ENCODE measurements at places on chromosomes 13 and 19.

- DNase-seq, result no peak
Measured at GRCh38 chr13:30569901-30570576, 47.7 kb upstream of the USPL1 start.

- no peak for DNase-seq
Measured at GRCh38 chr13:74747186-74747955, 613.2 kb upstream of the KLF12 start.

DNA sequence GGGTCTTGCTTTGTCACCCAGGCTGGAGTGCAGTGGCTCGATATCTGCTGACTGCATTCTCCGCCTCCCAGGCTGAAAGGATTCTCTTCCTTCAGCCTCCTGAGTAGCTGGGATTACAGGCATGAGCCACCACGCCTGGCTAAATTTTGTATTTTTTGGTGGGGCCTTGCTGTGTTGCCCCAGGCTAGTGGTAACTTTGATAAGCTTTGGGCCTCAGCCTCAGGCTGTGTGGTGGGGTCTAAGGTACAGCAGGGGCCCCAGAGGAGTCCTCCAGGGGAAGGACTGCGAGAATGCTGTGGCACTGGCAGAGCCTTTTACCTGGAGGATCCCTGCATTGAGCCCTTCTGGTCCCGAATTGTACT, 7.2 kb downstream of the DOT1L start:
- no peak for DNase-seq

- DNase-seq, result no peak
Measured at GRCh38 chr19:46466536-46467196, 4.7 kb downstream of the PNMA8A start.

- DNase-seq, result no peak
Measured at GRCh38 chr13:109789262-109789661, 2.9 kb upstream of the IRS2 start.

DNA sequence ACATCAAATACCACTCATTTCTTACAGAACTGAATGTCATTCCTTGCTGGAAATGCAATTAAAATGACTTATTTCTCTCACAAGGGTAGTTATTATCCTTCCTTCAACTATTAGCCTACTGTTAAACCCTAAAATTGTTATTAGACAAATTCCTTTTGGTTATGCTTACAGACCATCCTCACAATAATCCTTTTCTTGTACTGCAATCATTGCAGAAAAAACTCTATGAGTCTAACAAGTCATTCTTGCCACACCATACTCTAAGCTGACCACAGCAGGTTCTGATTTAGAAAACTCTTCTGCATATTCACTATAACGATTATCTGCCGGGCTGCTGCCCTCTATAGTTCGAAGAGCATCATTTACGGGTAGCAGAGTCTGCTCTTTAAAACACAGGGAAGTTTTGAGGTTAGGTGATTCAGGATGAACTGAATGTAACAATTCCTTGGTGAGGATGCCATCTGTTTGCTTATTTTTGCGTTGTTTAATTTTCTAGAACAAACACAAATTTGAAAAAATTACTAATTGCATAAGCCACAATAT, 38.2 kb downstream of the MTMR6 start:
- DNase-seq, result no peak

DNA sequence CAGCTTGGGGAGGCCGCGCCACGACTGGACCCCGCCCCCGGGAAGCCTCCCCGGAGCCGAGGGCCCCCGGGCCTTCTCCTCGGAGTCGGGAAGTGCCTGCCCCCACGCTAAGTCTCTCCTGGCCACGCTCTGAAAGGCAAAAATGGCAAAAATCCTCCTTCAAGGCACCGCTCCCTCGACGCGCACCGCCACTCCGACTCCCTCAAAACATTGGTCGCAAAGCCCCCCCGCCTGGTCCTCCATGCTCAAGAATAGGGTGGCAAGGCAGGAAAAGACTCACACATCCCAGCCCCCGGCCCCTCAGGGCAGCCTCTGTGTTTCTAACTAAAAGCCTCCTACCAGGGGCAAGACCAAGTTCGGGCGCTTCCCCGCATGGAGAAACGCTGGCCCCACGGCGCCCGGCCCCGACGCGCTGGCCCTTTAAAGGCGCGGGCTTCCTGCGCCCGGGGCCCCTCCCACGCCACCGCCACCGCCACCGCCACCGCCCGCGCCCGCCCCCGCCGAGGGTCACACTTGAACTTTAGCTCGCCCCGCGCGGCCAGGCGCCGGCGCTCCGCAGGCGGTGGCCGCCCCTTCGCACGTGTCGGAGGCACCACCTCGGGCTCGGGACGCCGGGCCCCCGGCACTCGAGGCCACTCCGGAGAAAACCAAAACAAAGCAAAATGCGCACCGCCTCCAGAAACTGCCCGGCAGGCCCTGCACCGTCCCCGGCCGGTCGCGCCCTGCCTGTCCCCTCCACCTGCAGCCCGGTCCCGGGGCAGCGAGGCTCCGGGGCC, 1.9 kb downstream of the FOXO1 start:
- peak; percentile 48 for DNase-seq

DNA sequence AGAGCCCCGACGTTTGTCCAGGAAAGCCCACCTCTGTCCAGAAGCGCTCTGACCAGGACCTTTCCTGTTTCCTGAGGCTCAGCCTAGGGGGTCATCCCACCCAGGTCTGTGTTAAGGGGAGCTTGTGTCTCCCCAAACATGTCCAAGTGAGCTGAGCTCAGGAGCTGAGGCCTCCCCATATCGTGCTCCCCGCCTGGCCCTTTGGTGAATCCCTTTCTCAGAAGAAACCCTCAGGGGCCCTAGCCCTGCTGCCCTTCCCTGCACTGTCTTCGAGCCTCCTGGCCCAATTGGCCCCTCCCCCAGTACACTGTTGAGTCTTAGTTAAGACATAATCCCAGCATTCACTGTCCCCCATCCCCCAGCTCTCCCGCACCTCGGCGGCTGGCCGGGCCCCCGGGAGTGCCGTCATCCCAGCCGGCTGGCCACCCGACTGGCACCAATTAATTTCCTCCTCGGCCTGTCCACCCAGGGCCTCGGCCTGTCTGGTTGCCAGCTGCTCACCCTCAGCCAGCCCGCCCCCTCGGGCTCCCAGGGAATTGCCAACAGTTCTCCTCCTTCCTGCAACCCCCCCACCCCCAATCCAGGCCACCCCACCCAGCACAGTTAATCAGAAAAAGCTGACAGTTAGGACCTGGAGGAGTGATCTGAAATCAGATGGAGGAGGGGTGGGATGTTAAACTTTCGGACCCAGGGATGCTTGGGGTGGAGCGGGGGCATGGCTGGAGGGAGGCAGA, 13.6 kb downstream of the IER2 start:
- peak; percentile 21 for DNase-seq

GRCh38 chr19:6608940-6609339, 18.0 kb upstream of the CD70 start:
- DNase-seq, result no peak

- DNase-seq, result no peak
Measured at GRCh38 chr19:57267291-57267690, 13.0 kb upstream of the ZNF460 start.

GRCh38 chr19:18385675-18386542, at the start of gene GDF15:
GDF15 (plus strand) TSS chr19:18386158; CDS start chr19:18386190, 32 bp downstream.
- peak; percentile 16 for DNase-seq

- DNase-seq, result peak; percentile 84
Measured at GRCh38 chr19:41570639-41571112, 5.3 kb upstream of the CEACAM21 start.

- DNase-seq, result no peak
Measured at GRCh38 chr13:75416327-75417011, 65.5 kb downstream of the TBC1D4 start.

- DNase-seq, result no peak
Measured at GRCh38 chr13:66111628-66112027, 1118.5 kb downstream of the PCDH9 start.

- DNase-seq, result no peak
Measured at GRCh38 chr19:3336351-3336679, 30.1 kb upstream of the NFIC start.

GRCh38 chr19:1978346-1978894, 37.1 kb downstream of the BTBD2 start:
- no peak for DNase-seq

DNA sequence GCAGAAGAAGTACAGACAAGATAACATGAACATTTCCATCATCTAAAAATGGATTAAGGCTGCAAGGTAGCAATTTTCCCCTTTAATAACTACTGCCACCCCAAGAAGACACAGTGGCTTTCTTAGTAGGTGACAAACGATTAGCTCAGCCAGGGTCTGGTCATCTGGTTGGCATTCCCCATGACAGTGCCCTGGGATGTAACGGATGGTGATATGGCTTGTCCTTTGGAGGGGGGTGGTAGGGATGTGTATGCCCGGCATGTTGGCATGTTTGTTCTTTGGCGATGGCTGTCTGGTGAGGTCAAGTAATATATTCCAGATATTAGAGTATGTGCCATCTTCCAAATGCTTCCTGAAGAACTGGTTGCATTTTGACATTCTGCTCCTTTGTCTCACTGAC, 135.6 kb upstream of the ZNF536 start:
- no peak for DNase-seq

- DNase-seq, result no peak
Measured at GRCh38 chr13:106361621-106362020, 173.8 kb downstream of the EFNB2 start.

- no peak for DNase-seq
Measured at GRCh38 chr13:42644841-42645240, 70.9 kb downstream of the TNFSF11 start.

DNA sequence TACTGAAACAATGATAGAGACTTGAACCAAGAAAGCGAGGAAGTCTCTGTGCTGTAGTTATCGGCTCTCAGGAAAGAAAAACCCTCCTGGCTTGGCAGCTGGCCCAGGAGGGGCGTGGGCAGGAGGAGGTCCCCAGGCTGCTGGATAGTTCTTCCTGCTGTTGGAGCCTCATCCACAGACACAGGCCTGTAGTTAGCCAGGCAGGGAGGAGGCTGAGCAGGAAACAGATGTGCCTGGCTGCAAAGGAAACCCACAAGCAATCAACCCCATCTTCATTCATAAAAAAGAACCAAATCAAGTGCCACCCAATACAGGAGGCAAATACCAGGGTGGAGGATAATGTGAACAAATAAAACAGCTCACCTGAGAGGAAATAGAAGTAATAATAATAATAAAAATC, 86.2 kb downstream of the IRS2 start:
- DNase-seq, result no peak

GRCh38 chr19:47002106-47002766, 17.4 kb upstream of the NPAS1 start:
- DNase-seq, result no peak

DNA sequence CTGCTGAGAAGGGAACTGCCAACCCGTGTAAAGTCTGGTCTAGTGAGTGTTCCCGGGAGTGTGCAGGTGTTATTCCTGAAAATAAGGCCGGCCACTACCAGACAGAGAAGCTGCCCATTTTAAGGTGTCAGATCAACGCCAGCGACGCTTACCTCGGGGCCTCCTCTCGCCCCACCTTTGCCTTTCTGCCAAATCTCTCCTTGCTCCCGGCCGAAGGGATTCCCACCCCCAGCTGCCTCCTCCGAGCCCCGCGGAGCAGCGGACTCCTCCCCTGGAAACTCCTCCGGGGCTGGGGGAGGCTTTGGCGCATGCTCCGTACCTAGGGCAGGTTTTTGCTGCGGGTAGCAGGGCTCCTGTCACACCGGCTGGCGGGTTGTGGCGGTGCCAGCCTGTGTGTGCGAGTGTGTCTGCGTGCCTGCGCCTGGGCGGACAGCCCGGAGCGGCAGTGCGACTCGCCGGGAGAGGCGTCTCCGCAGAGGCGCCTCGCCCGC, at the start of gene HS6ST3:
HS6ST3 (plus strand) TSS at position 359 of the 491 bp plus-strand sequence.
- DNase-seq, result no peak

DNA sequence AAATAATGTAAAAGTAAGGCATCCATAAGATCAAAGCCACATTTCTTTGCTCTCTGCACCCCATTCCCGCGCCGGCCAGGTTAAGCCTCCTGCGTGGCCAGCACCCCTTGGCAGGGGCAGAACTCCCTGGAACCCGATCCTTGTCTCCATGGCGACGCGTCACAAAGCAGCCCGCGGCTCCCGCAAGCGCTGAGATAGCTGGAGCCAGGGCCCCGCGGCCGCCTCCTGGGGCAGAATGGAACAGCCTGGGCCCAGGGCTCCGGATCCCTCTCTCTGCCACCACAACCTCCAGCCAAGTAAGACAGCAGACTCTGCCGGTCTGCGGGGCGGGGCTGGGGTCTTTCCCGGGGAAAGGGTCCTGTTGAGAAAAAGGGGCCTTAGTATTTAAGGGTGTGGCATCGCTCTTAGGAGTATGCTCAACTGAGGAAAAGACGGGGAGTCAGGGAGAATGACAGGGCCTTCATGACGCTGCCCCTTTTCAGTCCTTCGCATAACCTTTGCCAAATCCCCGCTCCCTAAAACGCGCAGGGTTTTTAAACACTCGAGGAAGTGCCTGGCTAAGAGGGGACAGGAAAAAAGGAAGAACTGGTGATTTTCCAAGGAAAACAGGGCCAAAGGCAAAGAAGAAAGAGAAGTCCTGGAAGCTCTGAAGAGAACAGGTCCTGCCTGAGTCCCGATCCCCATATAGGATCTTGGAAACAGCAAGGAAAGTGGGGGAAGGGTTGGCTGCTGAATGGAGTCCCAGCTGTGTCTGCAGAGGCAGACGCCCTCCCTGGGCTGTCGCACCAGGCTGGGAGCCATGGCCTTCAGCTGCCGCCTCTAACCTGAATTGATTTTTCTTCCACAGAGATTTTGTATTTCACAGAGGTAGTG, at the start of gene TEX26:
TEX26 (plus strand) TSS at position 176 of the 873 bp plus-strand sequence; CDS start at position 236, 60 bp downstream.
- no peak for DNase-seq

DNA sequence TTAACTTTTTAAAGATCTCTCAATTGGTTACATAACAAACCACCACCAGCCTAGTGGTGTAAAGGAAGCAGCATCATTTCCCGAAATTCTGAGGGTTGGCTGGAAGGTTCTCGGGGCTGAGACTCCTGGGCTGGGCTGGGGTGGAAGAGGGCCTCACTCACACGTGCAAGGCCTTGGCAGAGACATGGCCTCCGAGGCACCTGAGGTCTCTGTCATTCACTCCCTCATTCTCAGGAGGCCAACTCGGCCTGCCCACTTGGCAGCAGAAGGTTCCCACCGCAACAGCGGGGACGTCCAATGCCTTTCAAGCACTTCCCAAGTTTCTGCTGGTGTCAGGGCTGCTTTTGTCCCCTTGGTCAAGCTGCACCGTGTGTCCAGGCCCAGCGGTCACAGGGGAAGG, 18.6 kb upstream of the RASA3 start:
- DNase-seq, result no peak

DNA sequence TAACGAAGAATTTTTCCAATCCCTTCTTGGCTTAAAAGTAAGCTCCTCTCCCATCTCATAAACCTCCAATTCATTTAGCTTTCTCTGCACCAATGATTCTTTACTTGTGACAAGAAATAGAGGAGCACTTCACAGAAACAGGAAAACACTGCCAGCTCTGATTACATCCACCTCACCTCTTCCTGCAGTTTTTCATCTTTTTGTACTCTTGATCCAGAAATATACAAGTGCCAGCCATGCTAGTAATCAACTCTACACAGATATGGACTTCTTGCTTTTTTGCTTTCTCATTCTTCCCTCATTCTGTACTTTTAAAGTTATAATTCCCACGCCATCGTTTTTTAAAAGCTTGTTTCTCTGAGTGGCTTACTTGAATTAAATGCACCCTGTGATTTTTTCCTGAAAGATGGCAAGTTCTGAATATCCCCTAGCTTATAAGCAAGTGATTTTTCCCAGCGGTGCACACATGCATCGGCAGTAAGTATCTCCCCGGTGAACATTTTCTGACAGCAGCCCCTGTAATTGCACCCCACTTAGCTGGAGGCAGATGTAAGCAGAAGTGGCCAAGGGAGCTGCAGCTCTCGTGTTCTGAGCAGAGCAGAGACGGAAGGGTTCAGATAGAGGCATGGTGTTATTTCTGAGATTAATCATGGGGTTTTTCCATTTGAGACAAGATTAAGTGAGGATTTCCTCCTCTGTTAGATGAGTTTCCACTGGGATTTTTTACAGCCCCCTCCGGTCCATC, 340.7 kb downstream of the SLC7A1 start:
- DNase-seq, result no peak

Data from effector CD4-positive, alpha-beta T cell (primary cell).